ENCODE measurements at places on chromosomes 1 and 21.

DNA sequence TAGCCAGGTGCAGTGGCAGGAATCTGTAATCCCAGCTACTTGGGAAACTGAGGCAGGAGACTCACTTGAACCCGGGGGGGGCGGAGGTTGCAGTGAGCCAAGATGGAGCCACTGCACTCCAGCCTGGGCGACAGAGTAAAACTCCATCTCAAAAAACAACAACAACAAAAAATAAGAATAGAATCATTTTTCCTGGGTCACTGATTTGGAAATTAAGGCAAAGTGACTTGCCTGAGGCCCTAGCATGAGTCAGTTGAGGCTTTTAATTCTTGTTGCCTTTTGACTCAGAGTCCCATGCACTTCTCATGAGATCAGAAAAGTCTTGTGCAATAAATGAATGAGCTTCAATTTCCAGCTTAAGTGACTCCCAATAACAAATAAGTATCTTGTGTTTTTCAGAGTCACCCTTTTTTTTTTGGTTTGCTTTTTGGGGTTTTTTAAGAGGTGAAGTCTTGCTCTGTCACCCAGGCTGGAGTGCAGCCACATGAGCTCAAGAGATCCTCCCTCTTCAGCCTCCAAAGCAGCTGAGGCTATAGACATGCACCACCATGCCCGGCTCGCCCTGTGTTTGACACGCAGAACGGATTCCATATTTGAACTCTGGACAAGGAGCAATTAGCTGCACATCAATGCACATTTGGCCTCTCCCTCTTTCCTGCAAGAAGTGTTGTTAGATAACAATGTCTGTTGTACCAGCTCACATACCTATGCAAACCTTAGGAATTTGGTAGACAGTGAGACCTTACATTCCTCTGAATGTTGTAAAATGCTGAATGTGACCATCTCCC is 3.4 kb upstream of the PLEKHM2 start:
- DNase-seq = no peak

GRCh38 chr1:8864713-8865344 is 13.7 kb downstream of the ENO1 start:
- no peak for DNase-seq

- no peak for DNase-seq
These were observed 143.9 kb downstream of the RGS7 start for GRCh38 chr1:241213139-241213538.

DNA sequence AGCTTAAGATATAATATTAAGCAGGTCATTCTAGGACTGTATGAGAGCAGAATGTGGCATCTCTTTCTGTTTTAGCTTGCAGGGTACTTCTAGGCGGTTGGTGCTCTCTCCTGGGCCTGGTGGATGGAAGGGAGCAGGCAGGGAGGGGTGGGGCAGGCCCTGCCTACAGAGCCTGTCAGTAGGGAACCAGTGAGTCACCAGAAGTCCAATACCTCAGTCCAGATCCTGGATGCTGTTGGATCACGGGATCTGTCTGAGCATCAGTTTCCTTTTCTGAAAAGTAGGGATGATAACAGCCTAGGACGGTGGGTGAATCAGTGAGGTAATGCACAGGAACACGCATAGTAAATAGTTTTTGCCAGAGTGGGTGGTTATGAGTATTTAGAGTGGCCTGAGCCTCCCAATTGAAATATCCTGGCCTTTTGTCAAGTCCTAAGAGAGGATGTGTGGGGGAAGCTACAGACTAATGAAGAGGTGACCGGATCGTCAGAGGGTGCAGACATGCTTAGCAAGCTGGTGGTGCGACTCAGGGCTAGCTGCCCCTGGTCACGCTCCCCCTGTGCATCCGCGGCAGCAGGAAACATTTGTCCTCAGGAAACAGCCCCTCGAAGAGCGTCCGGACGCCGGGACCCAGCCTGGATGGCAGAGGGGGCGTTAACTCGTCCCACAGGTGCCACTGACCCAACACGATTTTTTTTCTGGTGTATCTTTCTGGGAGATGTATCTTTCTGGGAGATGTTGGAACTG is 23.9 kb downstream of the NAV1 start:
- DNase-seq = no peak

DNA sequence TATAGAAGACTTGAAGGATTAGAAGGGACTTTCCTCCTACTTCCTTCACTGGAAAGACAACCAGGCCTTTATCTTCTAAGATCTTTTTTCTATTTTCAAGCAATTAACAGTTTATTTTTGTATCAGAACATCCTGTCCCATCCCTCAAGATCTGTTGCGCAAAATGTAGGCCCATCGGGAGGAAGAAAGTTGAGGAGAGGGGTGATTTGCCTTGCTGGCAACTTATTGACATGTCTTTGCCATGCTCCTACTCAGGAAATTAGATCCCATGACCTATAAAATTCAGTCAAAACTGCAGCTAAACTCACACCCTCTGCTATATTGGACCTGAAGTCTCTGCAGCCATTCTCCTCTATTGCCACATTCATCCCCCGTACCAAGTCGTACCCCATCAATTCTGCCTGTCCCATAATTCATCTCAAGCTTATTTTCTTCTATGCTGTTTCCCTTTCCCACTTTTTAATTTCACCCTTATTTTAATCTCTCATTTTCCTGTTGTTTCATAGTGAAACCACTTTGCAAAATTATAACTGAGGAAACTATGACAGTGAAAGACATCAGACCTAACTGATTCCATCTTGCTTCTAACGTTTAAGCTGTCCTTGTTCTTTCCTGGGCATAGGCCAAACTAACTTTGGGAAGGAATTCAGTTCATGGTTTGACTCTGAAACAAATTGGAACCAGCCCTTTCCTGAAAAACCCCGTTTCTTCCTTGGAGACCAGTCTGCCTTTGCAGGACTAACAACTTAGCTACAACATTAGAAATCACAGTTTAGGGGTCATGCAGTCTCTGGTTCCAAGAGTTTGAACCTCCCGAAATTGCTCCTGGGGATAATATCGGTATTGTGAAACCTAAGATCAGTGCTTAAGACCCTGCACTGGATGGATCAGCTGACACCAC is 195.7 kb upstream of the PTBP2 start:
- no peak for DNase-seq

GRCh38 chr1:235287208-235287882 is 40.6 kb downstream of the ARID4B start:
- no peak for DNase-seq

DNA sequence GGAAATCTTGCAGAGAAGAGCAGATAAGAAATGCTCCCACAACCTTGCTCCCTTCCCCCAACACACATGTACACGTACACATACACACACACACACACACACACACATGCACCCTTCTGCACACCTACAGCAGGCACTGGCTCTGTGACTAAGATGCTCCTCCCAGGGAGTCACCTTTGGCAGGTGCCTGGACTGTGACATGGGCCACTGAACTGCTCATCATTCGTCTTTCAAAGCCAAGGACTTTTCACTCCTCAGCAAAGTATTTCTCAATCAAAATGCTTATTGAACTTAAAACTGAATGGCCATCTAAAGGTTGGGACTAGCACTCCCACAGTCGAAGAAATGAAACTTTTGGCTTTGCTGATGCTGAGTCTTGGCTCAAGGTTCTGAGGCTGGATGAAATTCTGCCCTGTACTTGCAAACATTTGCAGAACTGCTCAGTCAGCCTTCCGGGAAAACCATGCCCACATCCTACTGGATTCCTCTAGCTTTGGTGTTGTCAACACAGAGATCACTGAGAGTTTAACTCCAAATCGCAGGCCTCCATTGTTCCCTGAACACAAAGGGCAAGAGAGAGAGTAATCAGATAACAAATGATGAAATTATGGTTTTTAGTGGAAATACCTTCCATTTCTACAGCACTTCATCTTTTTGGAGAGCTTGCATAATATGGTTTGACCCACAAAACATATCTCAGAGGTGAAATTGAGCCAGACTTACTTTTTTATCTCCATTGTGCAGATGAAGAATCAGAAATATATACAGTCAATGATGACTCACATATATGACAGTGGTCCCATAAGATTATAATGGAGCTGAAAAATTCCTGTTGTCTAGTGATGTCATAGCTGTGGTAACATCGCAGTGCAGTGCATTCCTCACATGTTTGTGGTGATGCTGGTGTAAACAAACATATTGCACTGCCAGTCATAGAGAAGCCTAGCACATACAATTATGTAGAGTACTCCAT is 72.4 kb upstream of the BCAR3 start:
- no peak for DNase-seq

- DNase-seq = no peak
These were observed 8.2 kb upstream of the SLC9A1 start for GRCh38 chr1:27163093-27163492.

- no peak for DNase-seq
These were observed 1.0 kb downstream of the MANEAL start for GRCh38 chr1:37794372-37795339.

GRCh38 chr1:248860007-248860406 is 1.1 kb upstream of the ZNF692 start:
- DNase-seq = no peak

GRCh38 chr1:15117671-15118325 is 35.7 kb upstream of the TMEM51 start:
- DNase-seq = no peak

DNA sequence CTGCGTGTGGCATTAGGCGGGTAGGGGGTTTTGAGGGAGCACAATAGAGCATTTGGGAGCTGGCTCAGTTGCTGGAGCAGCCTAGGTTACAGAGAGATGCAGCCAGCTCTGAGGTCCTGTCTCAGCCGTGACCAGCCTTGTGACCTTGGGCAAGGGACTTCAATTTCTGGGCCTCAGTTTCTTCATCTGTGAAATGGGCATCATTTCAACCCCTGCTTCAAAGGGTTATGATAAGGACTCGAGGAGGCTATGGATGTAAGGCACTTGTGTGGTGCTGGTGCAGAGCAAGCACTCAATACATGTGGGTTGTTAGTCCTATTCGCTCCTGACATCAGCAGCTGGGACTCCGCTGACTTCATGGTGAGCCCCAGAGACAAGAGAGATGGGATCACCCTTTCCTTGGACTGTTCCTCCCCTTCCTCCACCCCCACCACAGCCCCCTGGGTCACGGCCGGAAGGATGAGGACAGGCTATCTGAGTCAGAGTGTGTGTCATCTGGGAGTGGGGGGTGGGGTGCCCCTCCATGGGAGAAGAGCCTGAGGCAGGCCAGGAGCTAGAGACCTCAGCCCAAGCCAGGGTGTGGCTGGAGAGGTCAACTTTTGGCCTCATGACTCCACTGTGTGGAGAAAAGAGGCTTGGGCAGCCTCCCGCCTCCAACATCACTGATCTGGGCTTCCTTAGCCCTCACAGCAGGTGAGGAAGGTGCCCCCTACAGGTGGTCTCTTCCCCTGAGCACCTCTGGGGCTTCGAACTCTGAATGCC is 71.4 kb upstream of the ZBTB40 start:
- DNase-seq = no peak
